NCI-H2081 treated with DMSO at 0.1 percent for 48 hours (cell line): ENCODE measurements at places on chromosomes 7 and 10.

GRCh38 chr7:157432541-157432956 is 95.7 kb downstream of the DNAJB6 start:
- DNase-seq, result no peak

- DNase-seq, result no peak
These were observed 1018.2 kb upstream of the KCND2 start for GRCh38 chr7:119254742-119255141.

- no peak for DNase-seq
These were observed 114.1 kb downstream of the VIPR2 start for GRCh38 chr7:159030490-159031134.

DNA sequence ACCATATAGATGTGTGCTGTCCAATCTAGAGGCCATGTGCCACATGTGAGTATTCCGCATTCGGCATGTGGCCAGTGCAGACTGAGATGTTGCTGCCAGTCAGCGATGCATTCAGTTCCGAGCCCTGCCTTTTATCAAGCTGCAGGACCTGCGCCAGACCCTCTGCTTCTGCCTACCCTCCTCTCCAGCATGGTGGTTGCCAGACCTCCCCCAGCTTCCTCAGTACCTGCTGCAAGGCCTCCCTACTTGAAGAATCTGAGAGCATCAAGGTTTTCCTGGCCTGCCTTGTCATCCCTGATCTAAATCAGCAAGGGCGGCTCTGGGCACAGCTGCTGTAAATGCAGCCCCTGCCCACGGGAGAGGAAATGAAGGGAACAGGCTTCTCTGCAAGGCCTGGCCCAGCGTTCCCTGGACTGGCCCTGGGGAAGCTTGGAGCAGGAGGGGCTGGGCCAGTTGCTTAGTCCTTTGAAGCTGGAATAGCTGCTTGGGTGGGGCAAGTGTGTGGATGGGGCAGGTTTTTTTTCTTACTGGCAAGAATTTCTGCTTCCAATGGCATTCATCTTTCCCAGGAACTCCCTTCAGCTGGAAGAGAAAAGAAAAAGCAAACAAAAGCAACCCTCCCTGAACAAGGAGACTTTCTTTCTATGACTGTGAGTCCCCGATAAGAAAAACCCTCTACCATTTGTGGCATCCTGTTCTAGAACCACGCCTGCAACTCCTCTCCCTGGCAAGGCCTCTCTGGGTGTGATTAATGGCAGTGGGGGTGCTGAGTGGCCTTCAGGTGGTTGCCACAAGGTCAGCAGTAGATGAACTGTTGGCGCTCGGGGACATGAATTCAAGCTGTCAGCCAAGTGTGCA is 93.0 kb downstream of the NHLRC2 start:
- no peak for DNase-seq

DNA sequence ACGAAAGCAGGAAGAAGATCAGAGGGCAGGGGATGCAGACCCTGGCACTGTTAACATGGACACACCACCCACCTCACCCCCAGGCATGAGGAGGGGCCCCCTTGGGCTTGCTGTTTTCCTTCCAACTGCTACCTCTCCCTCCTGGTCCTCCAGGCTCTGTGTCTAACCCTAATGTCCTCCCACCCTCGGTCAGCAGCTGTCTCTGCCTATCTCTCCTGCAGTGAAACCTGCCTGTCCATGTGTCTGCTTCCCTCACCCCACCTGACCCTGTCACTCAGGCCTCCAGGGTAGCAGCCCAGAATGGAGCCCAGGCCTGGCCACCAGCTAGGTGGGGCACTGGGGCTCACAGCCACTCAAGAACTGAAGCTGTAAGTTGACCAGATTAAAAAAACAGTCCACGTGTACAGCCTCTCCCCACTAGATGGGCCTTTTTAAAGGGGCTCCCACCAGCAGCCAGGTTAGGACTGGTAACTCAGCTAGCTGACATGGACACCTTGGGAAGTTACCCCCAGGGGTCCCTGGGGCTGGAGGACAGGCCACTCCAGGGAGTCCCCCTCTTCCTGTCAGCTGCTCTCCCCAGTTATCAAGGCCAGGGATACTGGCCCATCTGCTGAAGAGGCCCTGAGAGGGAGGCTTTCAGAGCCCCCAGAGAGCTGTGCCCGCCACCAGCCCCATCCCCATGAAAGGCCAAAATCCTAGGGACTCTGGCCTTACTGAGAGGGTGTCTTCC is 1.5 kb downstream of the SMARCD3 start:
- no peak for DNase-seq

DNA sequence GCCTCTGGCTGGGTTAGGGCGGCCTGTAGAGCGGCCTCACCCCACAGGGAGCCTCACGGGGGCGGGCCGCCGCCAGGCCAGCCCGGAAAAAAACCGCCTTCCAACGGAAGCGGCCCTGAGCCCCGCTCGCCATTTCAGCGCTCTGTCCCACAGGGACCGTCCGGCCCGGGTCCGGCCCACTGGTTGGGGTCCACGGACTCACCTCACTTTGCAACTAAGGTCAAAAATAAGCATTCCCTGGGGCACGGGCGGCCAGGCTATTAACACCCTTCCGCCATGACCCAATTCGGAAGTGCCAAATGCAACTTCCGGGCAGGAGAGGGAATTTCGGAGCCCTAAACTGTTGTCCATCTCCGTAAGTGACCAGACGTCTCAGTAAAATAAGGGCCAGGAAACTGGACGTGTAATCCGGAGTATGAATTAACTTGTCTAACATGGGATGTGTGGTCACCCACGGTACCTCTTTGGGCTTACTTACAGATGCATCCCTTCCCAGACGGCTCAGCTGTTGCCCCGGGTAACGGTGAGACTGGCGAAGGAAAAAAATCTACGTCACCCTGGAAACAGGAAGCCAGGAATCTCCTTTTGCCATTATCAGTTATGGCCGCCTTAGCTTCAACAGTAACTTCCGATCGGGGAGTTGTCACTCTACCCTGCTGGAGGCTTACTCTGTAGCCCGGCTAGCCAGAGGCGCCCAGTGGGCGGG is at the start of gene BBIP1:
Gene BBIP1 (minus strand): TSS at position 538 of the 706 bp plus-strand sequence. CDS start 1,023 bp downstream, outside the sequence.
- DNase-seq, result peak; percentile 91

DNA sequence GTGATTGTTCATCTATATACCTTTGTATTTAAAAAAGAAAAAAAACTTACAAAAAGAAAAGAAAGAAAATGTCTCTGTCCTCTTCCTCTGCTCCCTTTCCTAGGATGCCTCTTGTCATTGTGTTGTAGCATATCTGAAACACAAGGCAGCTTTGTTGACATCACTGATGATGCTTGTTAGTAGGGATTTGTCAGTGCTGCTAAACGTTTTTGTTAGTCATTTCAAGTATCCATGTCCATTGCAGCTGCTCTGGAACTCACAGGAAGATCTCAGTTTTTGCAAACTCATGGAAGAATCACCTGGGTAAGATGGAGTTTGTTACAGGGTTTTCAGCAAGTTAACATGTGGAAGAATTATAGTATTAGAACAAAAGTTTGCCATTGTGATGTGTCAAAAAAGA is 123.6 kb downstream of the CCSER2 start:
- no peak for DNase-seq

DNA sequence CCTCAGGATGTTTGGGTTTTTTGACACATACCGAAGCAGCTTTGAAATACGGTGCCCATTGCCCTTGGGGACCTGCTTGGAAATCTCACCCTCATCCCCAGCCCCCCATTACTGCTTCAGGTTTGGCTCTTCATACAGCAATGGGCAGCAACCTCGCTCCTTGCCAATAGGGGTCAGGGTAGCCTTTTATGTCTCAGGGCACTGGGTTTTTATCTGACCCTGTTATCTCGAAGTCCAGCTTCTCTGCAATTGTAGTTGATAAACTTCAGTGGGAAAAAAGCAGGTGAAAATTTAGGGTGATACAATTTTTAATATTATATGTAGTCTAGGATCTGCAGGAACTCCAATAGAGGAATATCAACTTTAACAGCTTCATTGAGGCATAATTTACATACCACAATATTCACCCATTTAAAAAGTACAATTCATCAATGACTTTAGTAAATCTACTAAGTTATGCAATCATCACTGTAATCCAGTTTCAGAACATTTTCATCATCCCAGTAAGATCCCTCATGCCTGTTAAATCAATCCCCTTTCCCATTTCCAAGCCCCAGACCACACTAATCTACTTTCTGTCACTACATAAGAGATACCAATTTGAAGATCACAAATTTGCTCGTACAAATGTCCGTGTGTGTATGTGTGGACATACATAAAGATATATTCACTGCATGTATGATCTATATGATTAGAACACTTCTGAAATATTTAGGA is 386.2 kb downstream of the KCNMA1 start:
- DNase-seq, result no peak
